ENCODE measurements at places on chromosomes 1 and 21. TPM values are rescaled to one million over a fixed set of nuclear protein-coding genes. Genes with fewer than 3 reads are reported as not detected.

- peak; percentile 26 for DNase-seq
These were observed 142.6 kb upstream of the CXADR start for GRCh38 chr21:17370263-17370662.

DNA sequence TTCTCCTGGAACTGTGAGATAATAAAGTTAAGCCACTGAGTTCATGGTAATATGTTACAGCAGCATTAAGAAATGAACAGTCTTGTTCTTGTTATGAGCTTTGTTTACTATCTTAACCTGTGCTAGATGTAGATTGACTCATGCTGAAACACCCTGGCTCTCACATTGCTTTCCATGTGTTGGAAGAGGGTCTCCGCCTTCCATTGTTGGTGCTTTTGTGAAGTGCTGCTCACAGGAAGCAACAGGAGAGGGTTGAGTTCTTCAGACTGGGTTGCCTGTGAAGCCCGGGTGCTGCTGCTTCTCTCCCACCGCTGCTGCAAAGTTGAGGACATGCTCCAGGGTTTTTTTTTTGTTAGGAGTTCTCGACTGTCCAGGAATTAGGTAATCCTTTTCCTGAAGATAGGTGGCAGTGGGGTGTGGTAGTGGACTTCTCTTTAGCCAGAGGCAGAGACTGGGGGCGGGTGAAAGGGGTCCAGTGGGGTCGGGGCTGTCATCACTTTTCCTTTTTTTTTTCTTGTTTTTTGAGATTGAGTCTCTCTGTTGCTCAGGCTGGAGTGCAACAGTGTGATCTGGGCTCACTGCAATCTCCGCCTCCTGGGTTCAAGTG is 28.7 kb upstream of the HMGN1 start:
- no peak for DNase-seq

The CD52 gene
- total RNA-seq = not detected

DNA sequence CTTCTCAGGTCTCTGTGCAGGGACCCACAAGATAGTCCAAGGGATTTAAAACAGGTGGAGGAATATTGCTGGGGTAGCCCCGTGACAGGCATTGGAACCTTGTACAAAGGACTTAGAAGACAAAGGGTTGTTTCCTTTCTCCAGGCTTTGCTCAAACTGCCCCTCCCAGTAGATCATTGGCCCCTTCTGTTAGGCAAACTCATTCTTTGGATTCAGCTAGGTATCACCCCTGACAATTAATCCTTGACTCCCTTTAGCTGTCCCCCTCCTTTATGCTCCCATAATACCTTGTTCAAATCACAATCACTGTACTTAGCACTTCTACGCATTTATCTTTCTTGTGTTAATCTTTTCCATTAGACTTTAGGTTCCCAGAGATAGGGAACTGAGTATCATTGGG is 360.5 kb downstream of the KCNH1 start:
- DNase-seq = no peak

- DNase-seq = no peak
These were observed 7.0 kb downstream of the MACO1 start for GRCh38 chr1:25437672-25438071.

DNA sequence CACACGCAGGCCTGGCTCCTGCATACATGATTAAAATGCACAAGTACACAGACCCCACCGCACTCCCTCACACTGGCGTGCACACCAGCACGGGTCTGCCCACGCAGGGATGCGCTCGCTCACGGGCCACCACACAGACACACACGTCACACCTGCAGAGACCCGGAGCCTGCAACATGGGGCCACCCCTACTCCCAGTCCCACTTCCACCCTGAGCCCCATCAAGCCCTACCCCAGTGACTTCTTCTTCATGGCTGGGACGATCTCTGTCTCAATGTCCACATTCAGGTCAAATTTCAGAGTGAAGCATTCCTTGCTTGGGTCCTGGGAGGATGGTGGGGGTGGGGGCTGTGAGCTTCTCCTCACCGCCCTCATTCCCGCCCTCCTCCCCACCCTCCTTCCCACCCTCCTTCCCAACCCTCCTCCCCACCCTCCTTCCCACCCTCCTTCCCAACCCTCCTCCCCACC is 8.9 kb upstream of the TNFRSF25 start:
- no peak for DNase-seq

DNA sequence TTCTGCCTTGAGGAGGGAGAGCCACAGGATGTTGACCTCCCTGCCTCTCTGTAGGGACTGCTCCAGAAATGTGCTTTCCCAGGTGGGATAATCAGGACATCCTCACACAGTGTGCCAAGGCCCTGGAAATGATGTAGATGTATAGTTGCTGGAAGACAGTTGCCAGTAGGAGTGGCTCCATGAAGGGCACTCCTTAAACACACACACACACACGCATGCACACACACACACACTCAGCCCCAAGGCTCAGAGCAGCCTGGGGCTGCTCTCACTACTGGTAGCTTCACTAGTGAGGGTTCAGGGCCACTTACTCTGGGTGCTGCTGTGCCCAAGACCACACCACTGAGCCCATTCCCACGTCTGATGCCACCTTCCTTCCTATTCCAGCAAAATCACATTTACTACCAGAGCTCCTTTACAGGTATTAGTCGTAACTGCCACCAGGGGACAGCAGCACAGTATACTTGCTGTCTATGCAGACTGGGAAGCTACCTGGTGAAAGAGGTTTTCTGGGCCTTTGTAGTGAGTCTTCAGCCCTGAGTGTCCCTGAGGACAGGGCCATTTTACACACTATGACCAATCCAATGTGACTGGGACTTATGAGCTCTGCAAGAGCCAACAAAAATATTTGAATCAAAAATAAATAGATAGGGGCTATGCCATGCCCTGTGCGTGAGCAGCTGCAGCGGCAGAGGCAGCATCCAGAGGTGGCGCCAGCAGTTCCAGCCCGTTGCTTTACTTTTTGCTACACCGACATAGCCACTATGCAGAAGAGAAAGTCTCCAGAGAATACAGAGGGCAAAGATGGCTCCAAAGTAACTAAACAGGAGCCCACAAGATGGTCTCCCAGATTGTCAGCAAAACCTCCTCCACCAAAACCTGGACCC is 15.0 kb downstream of the CRNN start:
- DNase-seq = peak; percentile 50

GRCh38 chr1:43705982-43706597 is 1.2 kb upstream of the ST3GAL3 start:
- peak; percentile 7 for DNase-seq

DNA sequence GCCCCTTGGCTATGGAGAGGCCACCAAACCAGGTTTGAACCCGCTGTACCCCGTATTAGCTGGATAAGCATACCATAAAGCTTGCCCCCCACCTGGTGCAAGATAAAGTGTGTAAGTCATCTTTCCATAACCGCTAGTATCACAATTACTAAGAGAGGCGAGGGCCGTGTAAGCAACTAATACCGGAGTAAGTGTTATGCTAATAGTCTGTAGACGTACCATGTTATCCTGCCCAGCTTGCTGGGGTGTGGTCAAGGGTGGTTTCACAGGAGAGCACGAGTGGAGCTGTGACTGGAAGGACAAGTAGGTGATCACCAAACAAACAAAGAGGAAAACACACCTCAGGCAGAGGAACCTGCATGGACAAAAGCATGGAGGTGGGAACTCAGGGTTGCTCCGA is 3.6 kb upstream of the TNFRSF1B start:
- no peak for DNase-seq

GRCh38 chr1:199411506-199411905 is 616.0 kb upstream of the NR5A2 start:
- DNase-seq = no peak

DNA sequence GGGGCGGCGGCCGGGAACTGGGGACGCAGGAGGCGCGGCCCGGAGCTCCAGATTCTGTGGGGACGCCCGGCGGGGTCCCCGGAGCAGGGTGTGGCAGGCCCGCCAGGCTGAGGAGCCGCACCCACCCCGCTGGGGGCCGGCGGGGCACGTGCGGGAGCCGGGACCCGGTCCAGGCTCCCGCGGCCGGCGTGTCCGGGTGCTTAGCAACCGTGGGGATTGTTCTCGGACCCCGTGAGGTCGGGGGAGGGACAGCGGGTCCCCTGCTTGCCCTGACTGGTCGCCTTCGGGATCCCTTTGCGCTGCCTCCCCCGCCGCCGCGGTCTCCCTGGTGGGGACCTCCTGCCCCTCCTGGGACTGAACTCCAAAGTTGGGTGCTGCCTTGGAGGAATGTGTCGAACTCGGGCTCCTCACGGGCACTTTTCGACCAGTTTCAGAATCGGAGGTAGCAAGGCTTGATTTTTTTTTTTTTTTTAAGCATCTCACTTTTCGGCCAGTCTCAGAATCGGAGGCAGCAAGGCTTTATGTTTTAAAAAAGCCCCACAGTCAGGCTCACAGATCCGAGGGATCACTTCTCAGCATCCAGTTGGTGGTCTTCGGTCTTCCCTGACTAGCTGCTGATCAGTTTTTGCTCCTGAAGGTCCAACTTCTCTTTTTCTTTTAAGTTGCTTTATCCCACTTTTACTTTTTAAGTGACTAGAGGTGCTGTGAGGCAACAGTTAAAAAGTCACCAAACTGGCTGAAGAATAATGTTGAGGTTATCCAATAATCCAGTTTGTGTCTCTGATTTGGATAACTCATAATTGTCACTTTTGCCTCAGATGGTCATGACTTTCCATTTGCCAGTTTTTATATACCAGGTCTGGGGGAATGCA is 648 bp downstream of the FAM76A start:
- DNase-seq = peak; percentile 62

The SZRD1 gene
- 93.8 TPM for total RNA-seq

GRCh38 chr21:15121655-15122120 is 56.9 kb upstream of the NRIP1 start:
- peak; percentile 11 for DNase-seq

DNA sequence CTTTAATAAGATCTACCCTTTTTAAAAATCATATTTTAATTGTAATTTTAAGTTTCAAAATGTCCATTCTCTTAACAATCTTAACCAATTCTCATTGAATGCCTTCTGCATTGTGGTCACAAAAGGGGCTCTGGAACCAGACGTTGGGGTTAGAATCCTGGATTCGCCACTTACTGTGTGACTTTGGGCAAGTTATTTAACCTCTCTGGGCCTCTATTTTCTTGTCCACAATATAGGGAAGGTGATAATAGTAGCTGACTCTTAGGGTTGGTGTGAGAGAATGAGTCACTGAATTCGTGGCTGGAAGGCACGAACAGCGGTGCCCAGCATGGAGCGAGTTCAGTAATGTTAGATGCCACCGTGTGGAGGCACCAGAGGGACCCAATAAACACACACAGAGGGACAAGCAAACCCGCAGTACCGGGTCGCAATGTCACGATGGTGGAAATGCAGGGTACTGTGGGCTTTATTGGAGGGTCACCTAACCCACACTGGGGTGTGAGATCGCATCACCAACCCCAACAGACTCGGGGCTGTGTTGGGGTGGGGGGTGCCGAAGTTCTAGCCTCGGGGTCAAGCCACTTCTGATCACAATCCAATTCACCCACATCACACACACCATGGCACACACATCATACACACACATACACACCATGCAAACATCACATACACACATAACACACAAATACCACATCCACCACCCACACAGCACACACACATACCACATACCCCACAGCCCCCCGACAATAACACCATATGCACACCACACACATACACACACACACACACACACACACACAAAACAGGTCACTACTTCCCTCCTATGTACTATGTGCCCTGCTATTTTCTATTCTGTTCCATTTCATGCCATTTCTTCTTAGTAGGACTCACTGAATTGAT is 27.0 kb upstream of the IFNAR2 start:
- no peak for DNase-seq

The INAVA gene
- 123 TPM for total RNA-seq

The GBP3 gene
- 0.48 TPM for total RNA-seq

The FMN2 gene
- not detected for total RNA-seq

- DNase-seq = no peak
These were observed 12.7 kb upstream of the RYR2 start for GRCh38 chr1:237029240-237029639.

The PADI4 gene
- not detected for total RNA-seq

DNA sequence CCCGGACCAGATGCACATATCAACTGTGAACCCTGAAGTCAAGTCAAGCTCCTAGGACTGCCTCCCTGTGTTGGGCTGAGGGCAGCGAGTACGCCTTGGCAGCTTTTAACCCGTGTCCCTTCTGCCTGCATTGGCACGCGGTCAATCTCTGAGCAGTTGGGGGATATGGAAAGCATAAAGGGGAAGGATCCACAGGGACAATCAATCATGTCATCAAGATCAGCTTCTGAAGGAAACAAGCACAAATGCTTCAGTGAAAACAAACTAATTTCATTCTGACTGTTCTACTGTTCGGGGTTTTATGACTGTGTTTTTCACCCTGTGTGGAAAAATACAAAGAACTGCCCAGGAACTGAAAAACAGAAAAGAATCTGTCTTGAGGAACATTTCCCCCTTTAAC is 106.2 kb downstream of the RUNX1 start:
- no peak for DNase-seq

GRCh38 chr21:41806773-41807172 is 39.9 kb upstream of the RIPK4 start:
- DNase-seq = no peak

DNA sequence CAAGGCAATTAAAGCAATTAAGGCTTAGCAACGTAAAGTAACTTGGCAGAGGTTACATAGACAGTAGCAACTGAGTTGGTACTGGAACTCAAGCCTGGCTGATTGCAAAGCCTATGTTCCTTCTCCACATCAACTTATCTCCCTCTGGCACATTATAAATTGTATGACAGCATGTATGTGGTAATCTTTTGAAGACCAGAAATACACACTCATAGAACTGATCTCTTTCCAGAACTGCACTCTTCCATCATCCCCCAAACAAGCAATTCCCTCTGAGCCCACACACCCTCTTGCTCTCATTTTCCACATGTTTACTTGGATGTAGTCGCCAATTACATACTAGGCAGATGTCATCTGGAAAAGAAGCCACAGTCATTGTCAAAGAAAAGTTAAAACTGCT is 502.2 kb downstream of the PLPP3 start:
- no peak for DNase-seq

The RIPPLY3 gene
- total RNA-seq = 0.91 TPM

DNA sequence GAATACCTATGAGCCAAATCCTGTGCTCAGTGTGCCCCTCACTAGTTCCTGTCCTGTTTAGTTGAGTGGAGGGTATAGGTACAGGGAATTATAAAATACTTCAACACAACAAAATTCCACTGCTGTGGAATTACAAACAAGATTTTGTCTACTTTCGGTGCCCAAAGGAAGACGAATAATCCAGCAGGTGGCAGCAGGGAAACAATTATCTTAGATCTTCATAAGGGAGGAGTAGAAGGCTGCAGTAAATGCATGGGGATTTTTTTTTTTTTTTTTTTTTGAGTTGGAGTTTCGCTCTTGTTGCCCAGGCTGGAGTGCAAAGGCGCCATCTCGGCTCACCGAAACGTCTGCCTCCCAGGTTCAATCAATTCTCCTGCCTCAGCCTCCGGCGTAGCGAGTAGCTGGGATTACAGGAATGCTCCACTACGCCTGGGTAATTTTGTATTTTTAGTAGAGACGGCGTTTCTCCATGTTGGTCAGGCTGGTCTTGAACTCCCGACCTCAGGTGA is 2.0 kb upstream of the PIP5K1A start:
- peak; percentile 84 for DNase-seq

DNA sequence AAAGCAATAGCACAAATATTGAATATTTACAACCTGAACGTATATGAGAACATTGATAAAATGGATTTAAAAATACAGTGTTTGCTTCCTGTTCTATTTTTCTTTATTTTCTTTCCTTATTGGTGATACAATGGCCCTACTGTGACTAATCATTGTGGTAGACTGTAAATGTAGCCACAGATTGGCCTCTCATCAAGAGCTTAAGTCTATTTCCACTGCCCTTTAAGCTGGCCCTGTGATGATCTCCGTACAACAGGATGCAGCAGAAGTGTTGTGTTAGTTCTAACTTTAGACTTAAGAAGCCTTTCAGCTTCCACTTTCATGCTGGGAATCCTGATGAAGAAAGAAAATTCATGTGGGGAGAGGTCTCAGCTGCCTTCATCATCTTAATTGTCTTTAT is 285.6 kb upstream of the B3GALT2 start:
- no peak for DNase-seq

Measured in Caco-2 (cell line).